Psoas muscle (tissue), 8 donors: ENCODE measurements at places on chromosomes 6 and 20. TPM values are rescaled to one million over a fixed set of nuclear protein-coding genes. Genes with fewer than 3 reads are reported as not detected.

GRCh38 chr6:90368601-90369000 is 72.0 kb upstream of the BACH2 start:
- peaks cover 16% of the 10 kb centered on the region for H3K4me1 ChIP-seq
- H3K36me3 ChIP-seq = no peaks in the 10 kb centered on the region
- no peaks in the 10 kb centered on the region for H3K27me3 ChIP-seq
- DNase-seq = no peak

DNA sequence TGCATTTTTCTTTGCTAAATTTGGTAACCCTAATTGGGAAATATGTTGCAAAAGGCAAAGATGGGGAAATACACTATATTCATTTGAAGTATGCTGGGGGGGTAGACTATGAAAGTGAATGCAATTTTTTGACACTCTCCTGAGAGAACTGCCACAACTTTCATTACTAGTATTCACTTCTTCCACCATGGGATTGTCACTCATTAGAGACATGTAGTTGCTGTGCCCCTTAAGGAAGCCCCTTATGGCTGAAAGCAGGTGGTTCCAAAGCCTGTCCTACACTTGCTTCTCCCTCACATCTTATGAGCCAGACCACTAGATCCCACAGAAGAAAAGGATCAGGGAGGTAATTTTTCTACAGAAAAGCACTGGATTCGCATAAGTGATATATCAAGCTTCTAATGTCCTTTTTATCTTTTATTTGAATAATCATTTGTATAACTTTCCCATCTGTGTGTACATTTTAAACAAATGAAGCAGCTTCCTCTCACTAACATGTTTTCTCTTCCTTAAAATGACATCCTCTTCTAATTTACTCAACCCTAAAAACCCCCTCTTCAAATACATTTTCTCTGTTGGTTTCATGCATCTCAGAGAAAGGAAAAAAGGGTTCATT is 83.8 kb downstream of the GCLC start:
- H3K27me3 ChIP-seq = no peaks in the 10 kb centered on the region
- no peak overlapping the region for H3K4me3 ChIP-seq
- no peaks in the 10 kb centered on the region for H3K36me3 ChIP-seq
- no peak for DNase-seq
- H3K4me1 ChIP-seq = no peaks in the 10 kb centered on the region

DNA sequence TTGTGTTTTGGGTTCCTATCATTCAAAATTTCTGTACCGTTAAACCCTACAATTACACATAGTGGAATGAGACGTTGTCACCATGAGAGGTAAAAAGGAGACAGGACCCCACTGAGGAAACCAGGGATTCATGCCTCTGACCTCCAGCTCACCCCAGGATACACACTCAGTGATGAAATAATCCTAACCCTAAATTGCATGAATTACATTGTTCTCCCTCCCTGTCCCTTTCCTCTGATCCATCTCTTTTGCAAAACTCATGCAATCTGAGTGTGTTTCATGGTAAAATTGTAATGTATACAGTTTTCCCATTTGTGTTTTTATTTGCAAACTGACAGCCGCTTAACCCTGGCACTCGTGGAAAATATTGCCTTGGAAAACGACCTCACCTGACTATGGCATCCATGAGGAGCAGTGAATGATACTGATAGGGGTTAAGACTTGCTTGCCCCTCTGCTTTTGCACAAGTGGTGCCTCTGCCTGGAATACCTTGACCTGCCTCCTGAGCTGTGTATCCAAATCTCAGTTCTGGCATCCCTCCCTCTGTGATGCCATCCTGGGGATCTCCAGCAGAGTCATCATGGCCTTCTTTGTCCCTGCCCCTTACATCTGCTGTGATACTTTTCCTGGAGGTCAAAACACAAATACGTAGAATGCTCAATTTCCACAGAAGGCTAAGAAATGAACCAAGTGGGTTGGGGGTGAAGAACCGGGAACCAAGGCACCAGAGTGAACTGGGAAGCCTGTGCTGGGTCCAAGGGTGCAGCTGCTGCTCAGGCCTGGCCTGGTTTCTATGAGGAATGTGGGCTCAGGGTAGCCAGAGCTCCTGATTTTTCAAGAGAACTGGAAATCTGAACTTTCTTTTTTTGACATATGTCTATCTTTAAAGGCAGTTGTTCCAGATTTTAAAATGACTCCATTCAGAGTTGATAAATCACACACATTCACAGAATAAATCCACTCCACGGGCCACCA is 211.6 kb upstream of the ZNF217 start:
- no peak overlapping the region for H3K27ac ChIP-seq
- H3K27me3 ChIP-seq = no peaks in the 10 kb centered on the region
- no peak for DNase-seq
- H3K4me3 ChIP-seq = no peak overlapping the region
- no peaks in the 10 kb centered on the region for H3K4me1 ChIP-seq

DNA sequence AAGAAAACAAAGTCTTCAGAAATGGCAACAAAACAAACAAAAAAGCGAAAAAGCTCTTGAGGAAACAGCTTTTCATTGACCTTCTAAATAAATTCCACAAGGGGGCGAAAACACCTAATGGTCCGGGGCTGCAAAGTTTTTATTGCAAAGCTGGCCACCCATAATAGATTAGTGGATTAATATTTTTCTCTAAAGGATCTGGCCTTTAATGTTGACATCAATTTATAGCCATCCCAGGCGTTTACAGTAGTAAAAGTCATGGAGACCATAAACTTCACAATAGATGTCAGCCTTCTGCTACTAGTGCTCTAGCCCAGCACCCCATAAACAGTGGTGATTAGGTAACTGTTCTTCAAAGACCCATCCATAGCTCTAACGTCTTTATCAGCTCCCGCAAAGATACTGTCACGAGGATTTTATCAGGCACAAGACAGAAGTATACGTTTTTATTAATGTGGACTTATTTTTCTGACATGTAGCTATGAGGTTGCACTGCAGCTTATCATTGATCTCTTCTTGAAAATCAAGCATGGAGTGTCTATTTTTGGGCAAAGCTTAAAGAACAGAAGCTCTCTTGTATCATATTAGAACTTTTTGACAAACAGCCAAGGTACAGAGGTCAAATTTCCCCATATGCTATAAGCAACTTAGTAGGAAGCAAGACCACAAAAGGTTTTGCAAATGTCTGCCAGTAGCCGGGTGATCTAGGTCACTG is 4.7 kb downstream of the CITED2 start:
- H3K27ac ChIP-seq = peak overlapping the region; percentile 98
- peaks cover 19% of the 10 kb centered on the region for H3K36me3 ChIP-seq
- H3K27me3 ChIP-seq = no peaks in the 10 kb centered on the region

GRCh38 chr20:48858075-48858790 is 30.4 kb upstream of the PREX1 start:
- no peaks in the 10 kb centered on the region for H3K36me3 ChIP-seq
- H3K4me1 ChIP-seq = peaks cover 5% of the 10 kb centered on the region
- no peak overlapping the region for H3K4me3 ChIP-seq
- DNase-seq = no peak
- no peaks in the 10 kb centered on the region for H3K27me3 ChIP-seq

Gene EFCAB8
- total RNA-seq = 0.08 TPM
